ENCODE measurements at places on chromosomes 1 and 21.

- DNase-seq = no peak
Observed at GRCh38 chr21:36934864-36935420, 31.5 kb downstream of the HLCS start.

DNA sequence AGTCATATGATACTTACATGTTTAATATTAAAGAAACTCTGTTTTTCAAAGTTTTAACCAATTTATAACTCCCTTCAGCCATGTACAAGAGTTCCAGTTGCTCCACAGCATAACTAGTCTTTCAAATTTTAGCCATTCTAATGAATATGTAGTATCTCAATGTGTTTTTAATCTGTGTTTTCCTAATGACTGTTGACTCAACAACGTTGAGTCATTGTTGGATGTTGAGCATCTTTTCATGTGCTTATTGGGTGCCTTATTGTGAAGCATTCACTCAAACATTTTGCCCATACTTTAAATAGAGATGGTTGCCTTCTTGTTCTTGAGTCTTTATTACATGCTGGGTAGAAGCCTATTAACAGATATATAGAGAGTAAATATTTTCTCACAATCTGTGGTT, 240.2 kb upstream of the LYPLAL1 start:
- no peak for DNase-seq

GRCh38 chr1:178161516-178161915, 67.6 kb downstream of the RASAL2 start:
- DNase-seq = no peak

GRCh38 chr1:40868051-40868723, 6.0 kb upstream of the CITED4 start:
- DNase-seq = no peak

DNA sequence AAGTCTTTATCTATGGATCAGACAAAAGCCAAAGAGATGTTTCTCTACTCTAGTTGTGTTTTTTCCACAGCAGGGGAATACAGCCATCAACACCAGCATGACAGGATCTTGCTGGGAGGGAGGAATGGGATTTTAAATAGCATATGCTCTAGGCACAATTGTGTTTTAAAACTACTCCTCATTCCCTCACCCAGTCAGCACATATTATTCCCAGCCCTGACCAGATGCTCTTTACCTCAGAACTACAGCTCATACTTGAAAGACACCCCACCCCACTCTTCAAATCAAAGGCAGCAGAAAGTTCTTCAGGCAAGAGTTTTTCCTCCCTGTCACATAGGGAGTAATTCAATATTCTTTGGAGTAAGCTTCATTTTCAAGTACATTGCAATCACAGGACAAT, 46.2 kb upstream of the TBX15 start:
- no peak for DNase-seq

All from A673 (cell line).